Spleen (tissue), 13 donors: ENCODE measurements at places on chromosomes 3 and 15. TPM values are rescaled to one million over a fixed set of nuclear protein-coding genes. Genes with fewer than 3 reads are reported as not detected.
A peak's percentile ranks its signal among the peaks of the same experiment; 100 is the strongest.

- no peak for DNase-seq
Observed at GRCh38 chr15:77266708-77267386, 153.1 kb downstream of the PEAK1 start.

DNA sequence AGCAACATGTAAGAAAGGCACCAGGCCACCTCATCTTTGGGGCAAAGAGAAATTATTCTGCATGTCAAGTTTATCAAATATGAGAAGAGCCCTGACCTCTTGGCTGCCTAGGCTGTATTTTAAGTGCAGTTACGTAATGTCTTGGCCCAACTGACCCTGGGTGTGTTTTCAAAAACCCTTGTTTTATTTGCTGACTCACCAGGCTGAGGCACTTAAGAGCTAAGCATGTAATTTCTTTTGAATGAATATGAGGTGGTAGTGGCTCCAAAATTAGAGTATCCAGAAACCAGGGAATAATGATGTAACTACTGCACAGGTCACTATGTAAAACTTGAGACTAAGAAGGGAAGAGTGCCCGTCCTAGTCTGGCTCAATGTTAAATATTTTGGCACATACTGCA lies 24.3 kb downstream of the PGPEP1L start:
- DNase-seq: no peak

- DNase-seq: no peak
Observed at GRCh38 chr3:46112984-46113383, 85.7 kb upstream of the XCR1 start.

FGF12 gene
- 31.6 TPM for total RNA-seq

PRR23E gene
- total RNA-seq: not detected

DNA sequence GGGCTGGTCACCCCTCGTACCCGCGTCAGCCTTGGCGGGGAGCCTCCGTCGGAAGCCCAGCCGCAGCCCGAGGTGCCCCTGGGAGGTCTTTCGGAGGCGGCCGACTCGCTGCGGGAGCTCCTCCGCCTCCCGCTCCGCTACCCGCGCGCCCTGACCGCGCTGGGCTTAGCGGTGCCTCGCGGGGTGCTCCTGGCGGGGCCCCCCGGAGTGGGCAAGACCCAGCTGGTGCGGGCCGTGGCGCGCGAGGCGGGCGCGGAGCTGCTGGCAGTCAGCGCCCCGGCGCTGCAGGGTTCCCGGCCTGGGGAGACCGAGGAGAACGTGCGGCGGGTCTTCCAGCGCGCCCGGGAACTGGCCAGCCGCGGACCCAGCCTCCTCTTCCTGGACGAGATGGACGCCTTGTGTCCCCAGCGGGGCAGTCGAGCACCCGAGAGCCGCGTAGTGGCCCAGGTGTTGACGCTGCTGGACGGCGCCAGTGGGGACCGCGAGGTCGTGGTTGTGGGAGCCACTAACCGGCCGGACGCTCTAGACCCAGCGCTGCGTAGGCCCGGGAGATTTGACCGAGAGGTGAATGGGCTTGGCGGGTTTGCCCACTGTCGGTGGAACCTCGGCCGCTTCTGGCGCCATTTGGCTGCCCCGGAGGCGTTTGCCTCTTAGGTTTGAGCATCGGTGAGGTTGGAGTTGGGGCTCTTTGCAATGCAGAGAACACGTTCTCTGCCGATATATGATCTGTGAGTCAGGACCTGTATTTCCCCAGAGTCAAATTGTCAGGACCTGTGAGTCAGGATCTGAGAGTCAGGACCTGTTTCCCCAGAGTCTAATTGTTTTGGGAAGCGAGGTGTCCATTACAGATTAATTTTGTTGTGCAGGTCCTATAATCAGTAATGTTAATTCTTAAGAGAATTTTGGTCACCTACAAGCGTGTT lies 24.9 kb upstream of the GATM start:
- peak; percentile 91 for DNase-seq

PP2D1 gene
- not detected for total RNA-seq

- DNase-seq: no peak
Observed at GRCh38 chr3:26058901-26059321, 269.0 kb downstream of the OXSM start.

DNA sequence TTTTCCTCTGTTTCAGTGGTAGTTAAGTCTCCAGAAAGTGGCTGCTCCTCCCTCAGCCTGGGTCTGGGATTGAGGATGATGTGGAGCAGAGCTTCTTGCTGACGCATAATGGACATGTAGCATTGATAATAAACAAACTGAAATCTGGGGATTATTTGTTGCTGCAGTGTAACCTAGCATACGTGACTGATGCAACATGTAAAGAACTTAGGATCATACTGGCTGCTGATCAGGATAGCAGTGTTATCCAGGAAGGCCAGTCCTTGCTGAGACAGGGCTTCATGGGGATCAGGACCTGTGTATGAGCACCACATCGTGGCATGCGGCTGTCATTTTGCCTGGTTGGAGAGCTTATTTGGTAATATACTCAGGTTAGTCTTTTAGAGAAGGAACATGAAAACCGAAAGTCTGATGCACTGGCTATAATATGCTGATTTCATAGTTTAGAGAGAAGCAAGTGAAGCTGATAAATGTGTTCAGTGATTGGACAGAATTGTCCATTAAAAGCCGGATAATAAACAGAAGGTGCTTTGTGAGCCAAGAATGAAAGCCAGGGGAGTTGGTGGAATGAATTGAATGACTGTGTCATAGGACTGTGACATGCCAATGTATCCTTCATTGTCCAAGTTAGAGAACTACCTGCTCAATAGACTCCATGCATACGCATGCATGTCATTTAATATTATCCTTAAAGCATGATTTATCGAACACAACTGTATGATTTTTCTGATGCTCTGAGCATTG lies 4.1 kb downstream of the MINAR1 start:
- no peak for DNase-seq

DNA sequence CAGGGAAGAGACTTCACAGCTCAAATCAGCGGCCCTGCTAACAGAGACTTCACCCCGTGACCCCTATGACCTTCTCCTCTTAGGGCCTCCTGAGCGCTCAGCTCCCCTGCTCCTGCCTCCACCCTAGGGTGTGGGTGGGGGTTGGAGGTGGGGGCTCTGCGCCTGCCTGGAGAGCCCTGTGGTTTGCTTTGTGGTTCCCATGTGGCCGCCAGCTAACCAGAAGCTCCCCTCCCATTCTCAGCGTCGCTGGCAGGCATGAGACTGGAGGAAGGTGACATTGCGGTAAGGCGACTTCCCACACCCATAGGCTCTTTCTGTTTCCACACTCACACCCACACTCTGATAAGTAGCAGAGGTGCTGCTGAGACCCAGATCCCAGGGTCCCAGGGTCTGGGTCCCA lies 27.6 kb downstream of the XYLB start:
- DNase-seq: no peak

GRCh38 chr3:23389089-23389488 lies 186.0 kb downstream of the UBE2E2 start:
- no peak for DNase-seq

DNA sequence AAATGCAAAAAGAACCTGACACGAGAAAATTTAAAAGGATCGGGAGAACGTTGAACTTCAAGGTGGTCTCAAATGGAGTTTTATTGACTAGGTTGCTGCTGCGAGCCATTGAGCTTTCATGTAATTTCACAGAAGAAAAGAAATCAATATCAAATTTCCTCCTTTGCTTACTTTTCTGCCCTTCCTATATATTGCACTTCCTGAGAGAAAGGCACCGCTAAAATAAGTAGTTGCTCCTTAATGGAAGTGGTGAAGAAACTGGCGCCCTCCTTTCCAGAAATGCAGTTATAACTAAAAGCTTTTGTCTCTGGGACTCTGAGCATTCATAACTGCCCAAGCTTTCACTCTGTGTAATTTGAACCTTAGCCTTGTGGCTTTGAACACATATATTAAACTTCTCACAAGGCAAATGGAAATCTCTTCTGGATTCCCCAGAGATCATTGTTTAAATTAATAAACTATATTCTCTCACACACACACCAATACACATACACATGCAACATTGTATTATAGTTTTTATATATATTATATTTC lies 13.4 kb downstream of the EID1 start:
- DNase-seq: no peak

DNA sequence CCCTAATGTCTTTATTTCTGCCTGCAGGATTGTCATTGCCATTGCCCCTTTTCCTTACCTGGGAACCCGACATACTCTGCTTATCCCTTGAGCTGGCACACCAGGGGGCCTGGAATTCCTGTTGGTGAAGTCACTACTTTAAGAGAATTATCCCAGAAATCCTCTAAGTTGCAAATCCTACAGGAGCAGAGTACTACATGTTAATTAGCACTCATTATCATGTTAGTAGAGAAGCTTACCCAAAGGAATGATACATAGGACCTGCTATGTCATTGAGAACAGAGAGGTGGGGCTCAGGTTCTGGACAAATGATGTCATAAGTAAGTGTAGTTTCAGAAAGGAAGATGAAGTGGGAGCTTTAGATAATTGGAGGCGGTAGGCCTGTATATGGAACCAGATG lies 27.4 kb downstream of the SCG5 start:
- DNase-seq: no peak
